Tibial nerve (tissue), 4 donors: ENCODE measurements at places on chromosomes 5 and 9. TPM values are rescaled to one million over a fixed set of nuclear protein-coding genes. Genes with fewer than 3 reads are reported as not detected.

The VCAN gene
- 45.7 TPM for total RNA-seq

The FREM1 gene
- total RNA-seq, result 6.6 TPM

The GRK6 gene
- 21.4 TPM for total RNA-seq

The DELE1 gene
- 79.8 TPM for total RNA-seq

The DOCK8 gene
- 11.1 TPM for total RNA-seq

The SLCO6A1 gene
- total RNA-seq, result not detected

The ASS1 gene
- 320 TPM for total RNA-seq

The CCL27 gene
- not detected for total RNA-seq

The PCSK1 gene
- 0.42 TPM for total RNA-seq

The OLFML2A gene
- total RNA-seq, result 243 TPM

GRCh38 chr5:29744618-29745017, 1448.9 kb upstream of the CDH6 start:
- H3K4me1 ChIP-seq, result no peaks in the 10 kb centered on the region
- no peaks in the 10 kb centered on the region for H3K36me3 ChIP-seq
- no peak for DNase-seq
- H3K4me3 ChIP-seq, result no peak overlapping the region
- H3K27ac ChIP-seq, result no peak overlapping the region
- no peaks in the 10 kb centered on the region for H3K27me3 ChIP-seq

DNA sequence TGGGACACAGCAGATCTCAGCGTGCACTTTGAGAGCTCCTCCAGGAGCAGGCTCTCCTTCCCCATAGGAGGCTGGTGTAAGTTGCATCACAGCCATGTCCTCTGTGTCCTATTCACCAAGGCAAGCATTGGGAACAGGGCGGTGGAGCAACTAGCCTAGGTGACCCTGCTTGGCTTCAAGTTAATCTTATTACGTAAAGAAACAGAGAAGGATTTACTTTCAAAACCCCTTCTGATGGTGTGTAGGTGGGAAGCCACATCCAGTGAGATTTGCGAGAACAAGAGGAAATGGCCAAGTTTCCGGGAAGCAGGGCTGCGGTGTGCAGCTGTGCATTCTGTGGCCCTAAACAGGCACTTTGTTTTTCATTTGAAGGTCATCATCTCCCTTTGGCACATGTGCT, 80.2 kb downstream of the TRIO start:
- DNase-seq, result no peak
- H3K27me3 ChIP-seq, result no peaks in the 10 kb centered on the region
- no peak overlapping the region for H3K27ac ChIP-seq
- no peak overlapping the region for H3K4me3 ChIP-seq
- peaks cover 17% of the 10 kb centered on the region for H3K4me1 ChIP-seq

- H3K4me1 ChIP-seq, result no peaks in the 10 kb centered on the region
- no peaks in the 10 kb centered on the region for H3K36me3 ChIP-seq
- H3K27me3 ChIP-seq, result no peaks in the 10 kb centered on the region
- no peak overlapping the region for H3K27ac ChIP-seq
- DNase-seq, result no peak
- H3K4me3 ChIP-seq, result no peak overlapping the region
These were observed 475.5 kb downstream of the CETN3 start for GRCh38 chr5:89934069-89934468.

DNA sequence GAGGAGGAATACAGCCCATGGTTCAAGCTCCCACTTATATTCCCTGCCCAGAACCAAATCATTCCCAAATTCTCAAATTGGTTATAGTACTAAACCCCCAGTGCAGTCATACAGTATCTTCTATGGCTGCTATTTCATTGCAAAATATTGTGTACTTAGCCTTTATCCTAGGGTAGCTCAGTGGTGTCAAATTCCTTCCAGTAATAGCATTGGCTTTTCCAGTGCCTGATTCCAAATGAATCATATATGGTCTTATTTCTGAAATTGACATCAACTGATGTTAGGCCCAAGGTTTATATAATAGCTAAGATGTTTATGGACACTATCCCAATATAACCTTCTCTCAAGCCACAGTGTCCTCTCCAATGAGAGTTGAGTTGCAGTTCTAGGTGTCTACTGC, 256.7 kb downstream of the NDUFS4 start:
- H3K36me3 ChIP-seq, result no peaks in the 10 kb centered on the region
- no peak for DNase-seq
- no peaks in the 10 kb centered on the region for H3K27me3 ChIP-seq
- H3K27ac ChIP-seq, result no peak overlapping the region
- H3K4me1 ChIP-seq, result no peaks in the 10 kb centered on the region
- H3K4me3 ChIP-seq, result no peak overlapping the region

DNA sequence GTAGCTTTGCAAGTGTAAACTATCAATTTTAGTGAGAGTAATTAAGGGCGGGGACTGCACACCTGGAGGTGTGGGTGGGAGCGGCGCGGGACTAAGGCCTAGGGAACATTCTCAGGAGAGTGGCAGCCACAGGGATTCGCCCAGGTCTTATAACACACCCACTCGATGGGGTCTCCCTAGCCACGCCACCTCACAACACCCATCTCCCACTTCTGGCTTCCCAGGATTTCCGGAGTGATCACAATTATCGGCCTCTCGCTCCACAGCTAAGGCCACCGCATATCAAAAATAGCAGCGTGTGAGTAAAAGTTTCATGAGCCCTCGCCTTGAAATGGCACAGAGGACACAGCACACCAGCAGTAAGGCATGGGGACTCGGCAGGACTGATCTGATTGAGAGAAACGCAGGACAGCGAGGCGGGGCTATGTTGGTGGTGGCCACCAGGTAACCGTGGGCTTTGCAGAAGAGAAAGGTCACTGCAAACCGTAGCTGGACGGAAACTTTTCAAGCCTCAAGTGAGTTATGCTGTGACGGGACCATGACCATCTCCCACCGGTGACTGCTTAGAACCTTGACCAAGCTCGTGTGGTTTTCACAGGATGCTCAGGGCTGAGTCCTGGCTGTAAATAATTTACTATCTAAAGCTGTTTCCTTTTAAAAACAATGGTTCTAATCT, 1.1 kb upstream of the LPAR1 start:
- no peaks in the 10 kb centered on the region for H3K27me3 ChIP-seq
- H3K4me3 ChIP-seq, result peak overlapping the region; percentile 92
- DNase-seq, result no peak
- peak overlapping the region; percentile 98 for H3K27ac ChIP-seq

DNA sequence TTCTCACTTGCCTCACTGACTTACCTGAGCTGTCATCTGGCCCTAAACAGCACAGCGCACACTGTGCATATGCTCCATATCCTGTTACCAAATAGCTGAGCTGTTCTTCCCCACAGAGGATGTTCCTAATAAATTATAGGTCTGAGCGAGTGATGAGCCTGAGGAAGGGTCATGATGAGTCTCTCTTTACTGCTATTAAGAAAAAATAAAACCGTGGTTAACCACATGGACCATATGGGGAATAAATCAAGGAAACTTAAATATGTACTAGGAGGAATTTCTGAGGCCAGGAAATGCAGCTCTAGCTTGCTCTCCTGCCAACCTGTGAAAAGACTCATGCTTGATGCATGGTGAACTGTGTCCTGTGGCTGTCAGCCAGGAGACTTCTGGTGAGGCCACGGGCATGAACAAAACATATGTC, 424.8 kb upstream of the DMAC1 start:
- no peak overlapping the region for H3K4me3 ChIP-seq
- DNase-seq, result no peak
- no peak overlapping the region for H3K27ac ChIP-seq
- no peaks in the 10 kb centered on the region for H3K4me1 ChIP-seq
- H3K36me3 ChIP-seq, result no peaks in the 10 kb centered on the region

- no peaks in the 10 kb centered on the region for H3K4me1 ChIP-seq
- DNase-seq, result no peak
- H3K27me3 ChIP-seq, result no peaks in the 10 kb centered on the region
- no peak overlapping the region for H3K4me3 ChIP-seq
- H3K27ac ChIP-seq, result no peak overlapping the region
These were observed 125.4 kb downstream of the CDC42SE2 start for GRCh38 chr5:131389096-131389868.

GRCh38 chr5:42929871-42930270, 110.2 kb downstream of the ANXA2R start:
- no peaks in the 10 kb centered on the region for H3K36me3 ChIP-seq
- no peak overlapping the region for H3K4me3 ChIP-seq
- H3K27me3 ChIP-seq, result no peaks in the 10 kb centered on the region

GRCh38 chr5:172642051-172642409, 967 bp downstream of the NEURL1B start:
- H3K27ac ChIP-seq, result peak overlapping the region; percentile 99
- H3K27me3 ChIP-seq, result no peaks in the 10 kb centered on the region
- no peak for DNase-seq
- no peaks in the 10 kb centered on the region for H3K36me3 ChIP-seq
- H3K4me1 ChIP-seq, result no peaks in the 10 kb centered on the region

DNA sequence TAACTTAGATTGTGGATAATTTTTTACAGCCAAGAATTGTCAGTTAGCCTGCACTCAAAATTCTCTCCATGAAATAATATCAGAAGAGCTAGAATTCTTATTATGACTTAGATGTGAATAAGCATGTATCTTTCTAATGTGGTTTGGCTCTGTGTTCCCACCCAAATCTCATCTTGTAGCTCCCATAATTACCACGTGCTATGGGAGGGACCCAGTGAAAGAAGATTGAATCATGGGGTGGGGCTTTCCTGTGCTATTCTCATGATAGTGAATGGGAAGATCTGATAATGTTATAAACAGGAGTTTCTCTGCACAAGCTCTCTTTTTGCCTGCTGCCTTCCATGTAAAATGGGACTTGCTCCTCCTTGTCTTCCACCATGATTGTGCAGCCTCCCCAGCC, 176.8 kb downstream of the MAT2B start:
- no peaks in the 10 kb centered on the region for H3K4me1 ChIP-seq
- H3K4me3 ChIP-seq, result no peak overlapping the region
- no peak for DNase-seq

DNA sequence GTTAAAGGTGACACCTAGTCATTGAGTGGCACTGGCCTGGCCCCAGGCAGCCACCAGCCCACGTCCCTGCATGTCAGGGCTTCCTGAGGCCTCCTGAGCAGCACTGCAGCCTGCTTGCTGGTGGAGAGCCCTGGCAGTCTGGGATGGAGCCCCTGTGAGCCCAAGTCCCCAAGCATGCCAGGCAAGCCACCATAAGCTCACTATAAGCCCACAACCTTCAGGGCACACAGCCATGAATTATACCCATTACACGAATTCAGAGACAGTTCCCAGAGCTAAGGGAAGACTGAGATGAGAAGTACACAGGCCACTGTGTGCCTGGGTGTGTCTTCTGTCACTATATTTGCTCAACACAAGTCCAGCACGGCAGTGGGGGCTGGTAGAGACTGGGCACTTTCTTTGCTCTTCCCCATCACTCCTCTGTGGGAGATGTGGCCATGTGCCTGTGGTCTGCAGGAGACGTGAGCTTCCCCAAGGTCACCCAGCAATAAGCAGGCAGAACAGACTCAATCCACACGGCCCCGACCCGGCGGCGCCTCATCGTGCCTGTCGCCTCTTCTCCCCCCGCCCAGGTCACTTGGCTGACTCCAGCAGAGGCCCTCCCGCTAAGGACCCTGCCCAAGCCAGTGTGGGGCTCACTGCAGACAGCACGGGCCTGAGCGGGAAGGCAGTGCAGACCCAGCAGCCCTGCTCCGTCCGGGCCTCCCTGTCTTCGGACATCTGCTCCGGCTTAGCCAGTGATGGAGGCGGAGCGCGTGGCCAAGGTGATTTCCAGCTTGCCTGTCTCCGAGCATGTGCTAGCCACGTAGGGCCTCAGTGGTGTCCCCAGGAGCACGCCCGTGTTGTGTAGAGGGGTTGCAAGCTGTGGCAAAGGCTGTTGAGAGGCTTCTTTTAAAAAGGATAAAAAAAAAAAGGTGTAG, 114.8 kb downstream of the WNK2 start:
- H3K4me1 ChIP-seq, result no peaks in the 10 kb centered on the region
- H3K27ac ChIP-seq, result no peak overlapping the region
- H3K4me3 ChIP-seq, result no peak overlapping the region
- H3K36me3 ChIP-seq, result no peaks in the 10 kb centered on the region
- H3K27me3 ChIP-seq, result no peaks in the 10 kb centered on the region
- DNase-seq, result no peak

- no peaks in the 10 kb centered on the region for H3K36me3 ChIP-seq
These were observed 267.9 kb downstream of the ENC1 start for GRCh38 chr5:74372502-74373064.

DNA sequence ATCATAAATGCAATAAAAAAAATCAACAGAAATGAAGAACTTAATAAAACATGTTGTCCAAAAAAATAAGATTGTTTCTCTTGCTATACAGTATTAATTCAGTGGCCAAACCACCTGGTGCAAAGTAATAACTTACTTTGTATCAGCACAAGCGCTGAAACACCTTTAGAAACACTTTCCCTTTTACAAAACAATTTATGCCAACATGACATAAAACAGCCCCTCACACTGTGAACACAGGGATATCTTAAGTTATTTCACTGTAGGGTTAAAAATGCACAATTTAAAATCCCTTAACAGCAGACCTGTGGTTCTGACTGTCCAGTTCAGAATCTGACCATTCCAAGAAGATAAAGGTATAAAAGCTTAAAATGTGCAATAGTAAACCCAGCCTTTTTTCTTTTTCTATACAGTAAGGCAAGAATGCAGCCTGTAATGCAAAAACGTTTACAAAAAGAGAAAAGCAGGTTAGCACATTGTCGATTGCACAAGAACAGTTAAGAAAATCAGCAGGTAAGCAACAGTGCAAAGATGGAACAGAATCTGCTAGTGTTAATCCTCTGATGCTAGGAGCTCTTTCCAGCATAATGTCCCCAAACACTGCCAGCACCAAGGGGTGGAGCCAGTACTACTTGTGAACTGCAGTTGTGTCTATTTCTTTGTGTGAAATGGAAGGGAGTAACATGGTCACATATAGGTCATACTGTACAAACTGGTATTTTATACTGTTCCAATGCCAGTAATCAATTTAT, 21.6 kb downstream of the RAB14 start:
- DNase-seq, result no peak
- no peak overlapping the region for H3K4me3 ChIP-seq
- no peak overlapping the region for H3K27ac ChIP-seq
- no peaks in the 10 kb centered on the region for H3K4me1 ChIP-seq
- H3K27me3 ChIP-seq, result no peaks in the 10 kb centered on the region
- peaks cover 60% of the 10 kb centered on the region for H3K36me3 ChIP-seq

GRCh38 chr9:91693226-91693625, 256.8 kb downstream of the ROR2 start:
- H3K36me3 ChIP-seq, result no peaks in the 10 kb centered on the region
- H3K4me3 ChIP-seq, result no peak overlapping the region
- H3K27ac ChIP-seq, result no peak overlapping the region

GRCh38 chr9:120921661-120922181, 4.9 kb downstream of the TRAF1 start:
- H3K27me3 ChIP-seq, result no peaks in the 10 kb centered on the region
- peak overlapping the region; percentile 93 for H3K27ac ChIP-seq
